Urinary bladder (tissue), 4 donors: ENCODE measurements at places on chromosomes 4 and X. TPM values are rescaled to one million over a fixed set of nuclear protein-coding genes. Genes with fewer than 3 reads are reported as not detected.

DNA sequence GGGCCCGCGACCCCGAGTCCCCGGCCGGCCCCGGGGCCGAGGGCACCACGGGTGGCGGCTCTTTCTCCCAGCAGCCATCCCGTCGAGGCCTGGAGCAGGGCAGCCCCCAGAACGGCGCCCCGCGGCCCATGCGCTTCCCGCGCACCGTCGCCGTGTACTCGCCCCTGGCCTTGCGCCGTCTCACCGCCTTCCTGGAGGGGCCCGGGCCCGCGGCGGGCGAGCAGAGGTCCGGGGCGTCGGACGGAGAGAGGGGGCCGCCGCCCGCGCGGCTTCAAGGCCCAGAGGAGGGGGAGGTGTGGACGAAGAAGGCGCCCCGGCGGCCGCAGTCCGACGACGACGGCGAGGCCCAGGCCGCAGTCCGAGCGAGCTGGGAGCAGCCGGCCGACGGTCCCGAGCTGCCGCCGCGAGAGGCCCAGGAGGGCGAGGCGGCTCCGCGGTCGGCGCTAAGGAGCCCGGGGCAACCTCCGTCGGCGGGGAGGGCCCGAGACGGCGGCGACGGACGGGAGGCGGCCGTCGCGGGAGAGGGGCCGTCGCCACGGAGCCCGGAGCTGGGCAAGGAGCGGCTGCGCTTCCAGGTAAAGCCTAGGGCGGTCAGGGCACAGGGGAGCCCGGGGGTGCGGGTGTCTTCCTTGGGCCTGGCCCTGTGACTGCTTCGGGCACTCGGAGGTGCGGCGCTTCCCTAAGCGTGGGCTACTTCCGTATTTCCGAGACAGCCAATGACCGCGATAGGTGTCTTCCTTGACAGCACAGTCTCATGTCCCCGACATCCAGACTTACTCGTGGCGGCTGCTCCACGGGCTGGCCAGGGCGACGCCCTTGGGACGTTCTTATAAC is 845 bp downstream of the ZAR1 start:
- no peak for DNase-seq

DNA sequence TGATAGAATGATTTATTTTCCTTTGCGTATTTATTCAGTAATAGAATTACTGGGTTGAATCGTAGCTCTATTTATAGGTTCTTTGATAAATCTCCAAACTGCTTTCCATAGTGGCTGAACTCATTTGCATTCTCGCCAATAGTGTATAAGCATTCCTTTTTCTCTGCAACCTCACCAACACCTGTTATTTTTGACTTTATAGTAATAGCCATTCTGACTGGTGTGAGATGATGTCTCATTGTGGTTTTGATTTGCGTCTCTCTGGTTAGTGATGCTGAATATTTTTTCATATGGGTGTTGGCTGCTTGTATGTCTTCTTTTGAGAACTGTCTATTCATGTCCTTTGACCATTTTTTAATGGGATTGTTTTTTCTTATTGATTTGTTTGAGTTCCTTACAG is 160.7 kb downstream of the MID1IP1 start:
- DNase-seq: no peak

DNA sequence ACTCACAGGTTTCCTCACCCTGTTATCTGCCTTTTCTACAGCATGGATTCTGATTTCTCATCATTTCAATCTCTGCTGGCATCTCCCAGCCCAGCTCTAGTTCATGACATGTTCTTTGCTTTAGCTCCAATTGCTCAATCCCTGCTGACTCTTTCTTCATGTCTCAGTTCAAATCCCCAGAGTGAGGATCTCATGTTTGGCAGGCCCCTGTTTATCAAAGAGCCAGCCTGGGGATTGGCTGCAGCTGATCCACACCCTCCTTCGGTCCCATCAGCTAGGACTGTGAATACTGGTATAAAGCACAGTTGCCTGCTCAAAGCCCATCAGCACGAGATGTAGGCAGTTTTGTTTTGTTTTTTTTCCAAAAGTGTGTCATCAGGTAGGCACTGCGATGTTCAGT is 14.4 kb upstream of the CC2D2A start:
- DNase-seq: no peak

Gene CPZ
- total RNA-seq: 86.5 TPM

DNA sequence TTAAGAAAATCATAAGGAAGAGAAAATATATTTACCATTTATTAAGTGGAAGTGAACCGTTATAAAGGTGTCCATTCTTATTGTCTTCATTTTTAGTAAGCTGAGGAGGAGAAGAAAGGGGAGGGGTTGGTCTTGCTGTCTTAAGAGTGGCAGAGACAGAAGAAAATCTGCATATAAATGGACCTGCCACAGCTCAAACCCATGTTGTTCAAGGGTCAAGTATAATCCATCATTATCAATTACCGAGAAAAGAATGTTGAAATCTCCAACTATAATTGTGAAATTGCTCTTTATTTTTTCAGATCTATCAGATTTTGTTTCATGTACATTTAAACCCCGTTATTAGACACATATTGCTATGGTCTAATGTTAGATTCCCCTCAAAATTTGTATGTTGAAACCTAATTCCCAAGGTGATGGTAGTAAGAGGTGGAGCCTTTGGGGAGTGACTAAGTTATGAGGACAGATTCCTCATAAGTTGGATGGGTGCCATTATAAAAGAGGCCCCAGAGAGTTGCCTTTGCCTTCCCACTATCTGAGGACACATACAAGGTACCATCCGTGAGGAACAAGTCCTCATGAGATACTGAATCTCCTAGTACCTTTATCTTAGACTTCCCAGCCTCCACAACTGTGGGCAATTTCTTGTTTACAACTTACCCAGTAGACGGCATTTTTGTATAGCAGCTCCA is 58.5 kb upstream of the SMAD1 start:
- DNase-seq: no peak

- no peak for DNase-seq
Measured at GRCh38 chrX:122244080-122244479, 940.0 kb upstream of the GRIA3 start.

Gene LRCH2
- total RNA-seq: 30.6 TPM

Gene NXF2B
- total RNA-seq: not detected

DNA sequence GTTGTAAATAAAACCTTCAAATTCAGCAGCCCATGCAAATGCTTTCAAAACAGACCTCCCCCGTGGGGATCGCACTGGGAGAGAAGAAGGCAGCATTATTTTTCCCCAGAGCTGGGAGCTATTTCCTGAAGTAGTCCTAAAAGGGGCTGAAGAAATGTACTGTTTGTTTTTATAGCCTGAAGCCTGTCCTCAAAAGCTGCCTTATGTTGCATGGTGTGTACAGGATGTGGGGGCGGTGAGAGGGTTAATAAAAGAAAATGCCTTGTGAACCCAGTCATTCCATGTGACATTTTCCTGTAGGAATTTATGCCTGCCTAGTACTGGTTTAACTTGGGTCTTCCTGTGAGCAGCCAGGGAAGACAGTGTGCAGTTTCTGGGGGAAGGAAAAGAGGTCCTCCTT is 144.1 kb downstream of the SOWAHB start:
- DNase-seq: no peak

Gene STPG2
- 1.0 TPM for total RNA-seq

Gene TBC1D14
- 40.7 TPM for total RNA-seq

GRCh38 chrX:9108054-9108453 is 74.1 kb upstream of the FAM9B start:
- no peak for DNase-seq

Gene SETD7
- total RNA-seq: 77.5 TPM

- no peak for DNase-seq
Measured at GRCh38 chr4:168248176-168248710, 70.3 kb downstream of the DDX60 start.

DNA sequence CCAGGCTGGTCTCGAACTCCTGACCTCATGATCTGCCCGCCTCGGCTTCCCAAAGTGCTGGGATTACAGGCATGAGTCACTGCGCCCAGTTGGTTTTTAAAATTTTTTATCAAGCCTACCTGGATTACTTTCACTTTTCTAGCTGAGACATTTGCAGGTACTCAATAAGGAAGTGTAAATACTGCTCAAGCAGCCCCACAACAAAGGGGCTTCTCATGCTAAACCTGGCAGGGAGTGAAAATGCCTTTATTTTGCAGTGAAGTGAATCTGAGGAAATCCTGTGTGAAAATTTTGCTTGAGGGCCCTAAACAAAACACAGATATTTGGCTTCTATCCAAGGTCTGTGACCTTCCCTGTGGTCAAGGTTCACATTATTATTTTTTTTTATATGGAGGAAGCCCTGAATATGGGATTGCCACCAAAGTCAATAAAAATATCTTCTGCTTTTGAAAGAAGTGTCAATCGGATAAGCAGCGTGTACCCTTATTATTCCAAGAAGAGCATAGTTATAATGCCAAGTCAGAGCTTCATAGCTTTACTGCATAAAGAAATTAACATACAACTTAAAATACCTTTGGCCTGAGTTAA is 481.0 kb downstream of the SH2D1A start:
- no peak for DNase-seq

GRCh38 chr4:118765399-118765798 is 70.5 kb downstream of the SEC24D start:
- no peak for DNase-seq

GRCh38 chr4:3819210-3819919 is 53.2 kb downstream of the ADRA2C start:
- DNase-seq: no peak

Gene UCP1
- not detected for total RNA-seq

DNA sequence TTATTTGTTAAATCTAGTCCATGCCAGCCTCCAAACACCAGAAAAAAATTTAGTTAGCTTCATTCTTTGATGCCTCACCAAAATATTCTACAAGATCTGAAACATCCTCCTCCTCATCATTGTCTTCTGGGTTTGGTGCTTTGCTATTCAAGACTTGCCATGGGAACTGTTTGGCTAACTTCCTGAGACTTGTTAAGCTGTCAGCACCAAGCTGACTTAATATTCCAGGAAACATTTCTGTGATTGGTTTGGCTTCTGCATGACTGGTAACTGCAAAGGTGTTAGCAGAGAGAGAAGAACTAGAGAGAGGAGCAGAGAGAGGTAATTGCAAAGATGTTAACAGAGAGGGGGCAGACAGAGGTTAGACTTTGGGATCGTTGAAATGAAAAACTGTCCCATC is 101.3 kb downstream of the PALLD start:
- DNase-seq: no peak

DNA sequence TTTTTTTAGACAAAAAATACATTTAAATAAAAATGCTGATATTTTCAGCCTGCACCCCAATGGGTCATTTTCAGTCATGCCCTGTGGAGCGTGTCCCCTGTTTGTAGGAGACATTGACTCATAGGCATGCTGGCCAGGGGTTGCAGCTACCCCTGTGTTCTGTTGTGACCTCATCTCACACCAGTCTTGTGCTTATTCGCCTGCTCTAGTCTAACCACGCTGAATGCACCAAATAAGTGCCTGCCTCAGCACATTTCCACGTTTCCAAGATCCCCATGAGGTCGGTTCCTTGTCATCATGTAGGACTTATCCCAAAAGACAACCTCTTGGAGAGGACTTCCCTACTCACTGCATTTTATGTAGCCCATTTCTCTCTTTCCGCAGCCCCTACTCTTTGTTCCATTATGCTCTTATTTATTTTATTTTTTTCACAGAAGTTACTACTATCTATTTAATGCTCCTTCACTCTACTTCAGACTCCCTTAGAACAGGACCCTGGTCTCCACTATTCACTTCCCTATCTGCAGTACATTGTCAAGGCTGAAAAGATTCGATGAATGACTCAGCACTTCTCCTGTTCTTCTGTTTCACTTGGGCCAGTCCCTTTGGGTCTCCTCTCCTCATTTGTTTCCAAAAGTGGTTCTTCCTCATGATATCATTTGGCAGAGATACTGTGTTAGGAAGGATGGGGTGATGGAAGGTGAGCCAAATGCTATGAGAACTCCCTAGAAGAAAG is 109.7 kb downstream of the MSL3 start:
- no peak for DNase-seq

Gene SRPX2
- 27.1 TPM for total RNA-seq

GRCh38 chr4:82422616-82423015 is 7.6 kb downstream of the HNRNPDL start:
- no peak for DNase-seq

DNA sequence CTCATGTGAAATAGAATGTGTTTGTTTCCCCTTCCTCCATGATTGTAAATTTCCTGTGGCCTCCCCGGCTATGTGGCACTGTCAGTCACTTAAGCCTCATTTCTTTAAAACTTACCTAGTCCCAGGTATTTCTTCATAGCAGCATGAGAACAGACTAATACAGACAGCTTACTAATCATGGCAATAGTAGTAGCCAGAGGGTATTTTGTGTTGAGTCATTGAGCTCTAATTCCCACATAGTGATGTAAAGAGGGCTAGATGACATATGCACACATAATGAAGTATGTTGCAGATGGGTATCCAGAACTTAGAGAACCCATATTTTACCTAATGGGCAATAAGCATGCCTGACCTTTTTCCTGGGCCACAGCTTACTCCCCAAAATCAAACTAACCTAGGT is 1197.2 kb downstream of the PCDH7 start:
- no peak for DNase-seq

DNA sequence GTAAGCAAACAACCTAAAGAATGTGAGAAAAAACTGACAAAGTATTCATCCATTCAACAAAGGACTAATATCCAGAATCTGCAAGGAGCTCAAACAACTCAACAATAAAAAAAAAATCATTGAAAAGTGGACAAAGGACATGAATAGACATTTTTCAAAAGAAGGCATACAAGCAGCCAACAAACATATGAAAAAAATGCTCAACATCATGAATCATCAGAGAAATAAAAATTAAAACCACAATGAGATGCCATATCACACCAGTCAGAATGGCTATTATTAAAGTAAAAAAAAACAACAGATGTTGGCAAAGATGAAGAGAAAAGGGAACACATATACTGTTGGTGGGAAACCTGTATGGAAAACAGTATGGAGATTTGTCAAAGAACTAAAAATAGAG is 120.7 kb upstream of the ADGRL3 start:
- DNase-seq: no peak

Gene PLP2
- 18.2 TPM for total RNA-seq

Gene HTR2C
- total RNA-seq: 3.4 TPM

Gene SLC16A2
- total RNA-seq: 16.1 TPM

Gene SLC9A6
- total RNA-seq: 22.9 TPM

GRCh38 chr4:143294310-143294709 is 42.4 kb upstream of the GAB1 start:
- peak; percentile 55 for DNase-seq

GRCh38 chr4:115113506-115114106 is at the start of gene NDST4:
Gene NDST4, minus strand, starts transcription at chr4:115113620. Its CDS starts 36,584 bp downstream, at chr4:115077036.
- peak; percentile 69 for DNase-seq

GRCh38 chr4:5992828-5993321 is 25.4 kb downstream of the C4orf50 start:
- no peak for DNase-seq

DNA sequence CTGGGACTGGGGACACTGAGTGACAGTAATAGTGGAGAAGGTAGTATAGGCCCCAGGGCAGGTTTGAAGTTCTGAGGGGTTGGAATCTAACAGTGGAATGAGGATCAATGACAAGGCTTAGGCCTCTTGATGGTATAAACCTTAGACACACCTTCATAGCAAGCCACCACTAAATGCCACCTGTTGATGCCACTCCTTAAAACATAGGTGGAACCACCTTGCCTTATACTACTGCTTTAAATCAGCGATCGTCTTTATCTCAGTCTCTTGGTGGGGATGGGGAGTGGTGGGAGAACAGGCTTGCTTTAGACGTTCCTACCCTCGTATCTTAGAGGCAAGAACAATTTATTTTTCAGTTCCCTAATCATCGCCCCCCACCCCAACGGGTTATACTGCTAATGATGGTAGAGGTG is 1.2 kb downstream of the RAB33B start:
- DNase-seq: no peak

- no peak for DNase-seq
Measured at GRCh38 chr4:53695540-53696463, 104.5 kb upstream of the LNX1 start.

Gene PLS3
- 245 TPM for total RNA-seq

GRCh38 chr4:185592845-185593488 is 57.7 kb upstream of the PDLIM3 start:
- no peak for DNase-seq
